Peyer's patch (tissue), 4 donors: ENCODE measurements at places on chromosomes 4 and X. TPM values are rescaled to one million over a fixed set of nuclear protein-coding genes. Genes with fewer than 3 reads are reported as not detected.
A peak's percentile ranks its signal among the peaks of the same experiment; 100 is the strongest.

DNA sequence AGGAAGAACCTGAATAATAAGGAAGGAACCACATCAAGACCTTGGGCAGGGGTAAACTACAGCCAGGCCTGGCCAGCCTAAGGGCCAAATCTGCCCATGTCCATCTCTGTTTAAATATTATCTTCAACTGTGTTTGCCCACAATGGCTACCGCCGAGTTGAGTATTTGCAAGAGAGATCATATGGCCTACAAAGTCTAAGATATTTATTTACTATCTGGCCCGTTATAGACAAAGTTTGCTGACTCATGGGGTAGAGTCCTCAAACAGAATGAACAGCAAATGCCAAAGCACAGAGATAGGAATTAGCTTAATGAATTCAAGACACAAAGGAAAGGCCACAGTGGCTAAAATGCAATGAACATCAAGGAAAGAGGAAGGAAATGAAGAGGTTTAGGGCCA, 44.8 kb downstream of the RPS6KA3 start:
- DNase-seq = no peak

DNA sequence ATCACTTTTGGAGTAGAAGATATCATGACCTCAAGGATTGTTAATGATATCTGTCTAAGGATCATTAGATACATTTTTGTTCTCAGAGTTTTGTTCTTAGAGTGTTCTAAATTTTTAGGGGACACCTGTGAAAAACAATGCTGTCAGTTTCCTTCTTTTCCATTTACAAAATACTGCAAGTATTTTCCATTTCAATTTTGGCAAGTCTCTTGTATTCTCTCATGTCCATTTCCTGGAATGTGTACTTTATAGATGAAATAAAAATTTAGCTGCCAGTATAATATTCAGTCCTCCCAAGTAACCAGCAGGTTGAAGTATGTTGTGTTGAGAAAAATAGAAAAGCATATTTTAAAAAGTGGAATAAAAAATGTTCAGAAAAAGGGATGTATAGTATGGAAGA, 117.9 kb upstream of the HPGD start:
- no peak for DNase-seq

DNA sequence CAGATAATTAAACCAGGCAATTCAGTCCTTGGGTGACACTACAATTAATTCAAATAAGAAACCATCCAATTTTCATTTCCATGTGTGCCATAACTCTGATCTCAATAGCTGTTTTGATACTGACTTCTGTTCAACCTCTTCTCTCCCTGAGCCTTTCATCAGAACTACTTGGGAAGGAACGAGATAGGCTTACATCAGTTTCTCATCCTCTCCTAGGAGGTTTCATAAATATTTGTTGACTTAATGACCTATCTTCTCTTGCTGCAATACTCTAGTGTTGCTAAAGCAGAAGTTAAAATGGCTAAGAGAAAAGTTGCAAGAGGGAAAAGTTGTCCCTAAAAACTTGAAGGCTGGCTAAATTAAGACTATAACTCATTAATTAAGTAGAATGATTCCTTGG, 41.8 kb downstream of the PRKG2 start:
- DNase-seq = no peak

- no peak for DNase-seq
Measured at GRCh38 chr4:25892796-25893195, 21.2 kb upstream of the SMIM20 start.

NHS gene
- total RNA-seq = 2.0 TPM

DNA sequence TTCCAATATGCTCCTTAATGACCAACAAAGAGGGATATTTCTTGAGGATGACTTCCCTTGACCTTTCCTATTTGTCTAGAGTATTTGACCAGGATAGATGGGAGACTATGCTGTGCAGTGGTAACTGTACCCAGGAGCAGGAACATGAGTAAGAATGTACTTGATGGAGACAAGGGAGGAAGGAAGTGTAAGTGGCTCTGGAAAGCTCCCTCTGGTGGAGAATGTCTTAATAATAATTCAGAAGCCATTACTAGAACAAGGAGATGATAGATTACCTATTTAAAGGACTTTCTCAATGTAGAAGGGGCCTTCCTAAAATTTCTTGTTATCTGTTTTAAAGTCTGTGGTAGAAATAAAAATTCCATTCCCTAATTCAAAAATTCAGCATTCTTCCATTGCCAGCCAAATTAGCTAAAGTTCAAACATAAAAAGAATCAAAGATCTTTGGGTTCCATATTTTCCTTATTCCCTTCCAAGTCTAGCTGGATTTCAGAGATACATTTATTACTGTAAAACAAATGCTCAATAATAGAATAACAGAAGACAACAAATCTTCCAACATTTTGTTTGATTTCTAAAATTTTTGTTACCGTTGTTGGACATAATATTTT, 83.8 kb downstream of the GRID2 start:
- no peak for DNase-seq

GRCh38 chr4:125849869-125850268, 535.1 kb downstream of the FAT4 start:
- DNase-seq = no peak

- DNase-seq = no peak
Measured at GRCh38 chr4:67746797-67747495, 7.2 kb downstream of the GNRHR start.

- DNase-seq = peak; percentile 46
Measured at GRCh38 chrX:13938051-13938828, 91.5 kb downstream of the GEMIN8 start.

DNA sequence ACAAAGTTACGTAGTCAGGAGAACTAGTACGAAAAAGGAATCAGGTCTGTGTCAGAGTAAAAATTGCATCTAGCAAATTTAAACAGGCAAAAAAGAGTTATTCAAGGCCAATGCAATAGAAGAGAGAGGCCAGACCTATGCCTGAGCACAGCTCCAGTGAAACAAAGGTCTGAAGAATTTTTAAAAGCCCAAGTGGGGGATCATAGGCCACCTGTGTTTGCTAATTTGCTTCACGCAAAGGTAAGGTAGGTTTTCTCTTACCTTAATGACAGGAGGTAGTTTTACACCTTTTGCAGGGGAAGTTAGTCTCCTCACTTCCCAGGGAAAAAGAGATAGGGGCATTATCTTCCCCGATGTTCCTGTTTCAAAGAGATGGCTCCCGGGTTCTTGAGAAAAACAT, 448.6 kb upstream of the TECRL start:
- DNase-seq = no peak

GRCh38 chr4:185592845-185593488, 57.7 kb upstream of the PDLIM3 start:
- no peak for DNase-seq

DNA sequence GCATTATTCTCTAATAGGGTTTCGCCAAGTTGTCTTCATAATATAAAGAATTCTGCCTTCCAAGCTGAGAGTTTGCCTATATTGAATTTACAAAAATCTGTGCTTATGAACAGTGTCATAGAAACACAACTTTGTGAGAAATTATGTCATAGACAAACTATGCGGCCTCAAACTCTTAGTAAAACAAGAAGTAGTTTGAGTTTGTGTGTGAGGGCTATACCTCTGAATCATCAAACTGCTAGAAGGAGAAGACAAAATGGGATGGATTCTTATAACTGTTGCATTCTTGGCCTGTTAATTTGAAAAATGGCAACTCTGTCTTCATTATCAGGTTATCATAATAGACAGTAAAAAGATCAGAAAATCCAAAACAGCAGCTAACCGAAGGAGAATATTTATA, 46.1 kb upstream of the NAP1L5 start:
- no peak for DNase-seq

DNA sequence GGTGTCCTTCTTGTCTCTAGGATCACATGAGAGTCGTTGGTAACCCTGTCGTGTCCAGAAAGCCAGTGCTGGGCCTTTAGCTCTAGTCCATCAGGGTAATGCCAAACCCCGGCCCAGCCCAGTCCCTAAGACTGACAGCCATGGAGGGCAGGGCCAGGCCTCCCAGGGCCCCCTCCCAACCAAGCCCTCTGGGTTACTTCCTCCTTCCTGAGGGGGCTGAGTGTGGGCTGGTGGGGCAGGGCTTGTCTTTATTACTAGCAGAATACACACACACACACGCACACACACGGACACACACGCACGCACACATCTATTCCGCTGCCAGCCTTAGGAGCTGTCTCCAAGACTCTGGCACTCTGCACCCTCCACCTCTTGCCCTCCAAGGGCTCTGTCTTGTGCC, 35.6 kb upstream of the CDKN2AIP start:
- DNase-seq = peak; percentile 67

GPAT3 gene
- 86.0 TPM for total RNA-seq

AKAP14 gene
- total RNA-seq = not detected

- DNase-seq = no peak
Measured at GRCh38 chrX:71543316-71543715, 10.4 kb downstream of the OGT start.

PRSS12 gene
- 71.0 TPM for total RNA-seq

DNA sequence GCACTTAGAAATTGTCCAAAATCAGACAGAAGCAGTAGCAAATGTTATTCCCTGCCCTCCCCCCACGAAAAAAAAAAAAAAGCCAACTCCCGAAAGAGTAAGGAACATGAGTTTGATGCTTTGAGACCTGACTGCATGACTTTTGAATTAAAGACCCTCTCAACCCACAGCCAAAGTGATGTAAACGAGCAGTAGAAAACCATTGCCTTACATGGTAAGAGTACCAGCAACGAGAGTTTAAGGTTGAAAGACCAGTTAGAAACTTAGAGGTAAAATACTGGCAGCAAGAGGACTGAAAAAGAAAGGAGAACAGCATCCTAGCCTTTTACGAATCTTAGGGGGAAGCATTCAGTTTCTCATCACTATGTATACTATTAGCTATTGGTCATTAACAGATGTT, 10.0 kb upstream of the ANXA10 start:
- no peak for DNase-seq

CCNG2 gene
- total RNA-seq = 19.8 TPM

ERAS gene
- total RNA-seq = not detected

- DNase-seq = no peak
Measured at GRCh38 chr4:123819362-123820035, 422.9 kb downstream of the SPRY1 start.

WDFY3 gene
- total RNA-seq = 31.7 TPM

PDGFC gene
- 16.1 TPM for total RNA-seq

DNA sequence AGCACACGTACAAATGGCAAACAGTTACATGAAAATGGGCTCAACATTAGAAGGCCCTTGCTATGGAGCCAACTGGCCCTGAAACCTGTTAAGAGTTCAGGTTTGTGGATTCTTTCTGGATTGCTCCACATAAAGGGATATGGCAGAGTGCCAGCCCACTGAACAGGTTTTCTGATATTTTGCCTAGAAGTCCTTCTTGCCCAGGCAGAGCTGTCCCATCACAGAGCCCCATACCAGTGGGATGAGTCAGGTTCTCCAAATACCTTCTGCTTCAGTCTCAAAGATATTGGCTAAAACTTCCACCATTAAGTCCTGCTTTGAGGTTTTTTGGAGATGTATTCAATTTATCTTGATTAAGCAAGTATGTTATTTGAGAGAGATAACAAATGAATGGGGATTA, 146.8 kb upstream of the IL1RAPL2 start:
- no peak for DNase-seq

DNA sequence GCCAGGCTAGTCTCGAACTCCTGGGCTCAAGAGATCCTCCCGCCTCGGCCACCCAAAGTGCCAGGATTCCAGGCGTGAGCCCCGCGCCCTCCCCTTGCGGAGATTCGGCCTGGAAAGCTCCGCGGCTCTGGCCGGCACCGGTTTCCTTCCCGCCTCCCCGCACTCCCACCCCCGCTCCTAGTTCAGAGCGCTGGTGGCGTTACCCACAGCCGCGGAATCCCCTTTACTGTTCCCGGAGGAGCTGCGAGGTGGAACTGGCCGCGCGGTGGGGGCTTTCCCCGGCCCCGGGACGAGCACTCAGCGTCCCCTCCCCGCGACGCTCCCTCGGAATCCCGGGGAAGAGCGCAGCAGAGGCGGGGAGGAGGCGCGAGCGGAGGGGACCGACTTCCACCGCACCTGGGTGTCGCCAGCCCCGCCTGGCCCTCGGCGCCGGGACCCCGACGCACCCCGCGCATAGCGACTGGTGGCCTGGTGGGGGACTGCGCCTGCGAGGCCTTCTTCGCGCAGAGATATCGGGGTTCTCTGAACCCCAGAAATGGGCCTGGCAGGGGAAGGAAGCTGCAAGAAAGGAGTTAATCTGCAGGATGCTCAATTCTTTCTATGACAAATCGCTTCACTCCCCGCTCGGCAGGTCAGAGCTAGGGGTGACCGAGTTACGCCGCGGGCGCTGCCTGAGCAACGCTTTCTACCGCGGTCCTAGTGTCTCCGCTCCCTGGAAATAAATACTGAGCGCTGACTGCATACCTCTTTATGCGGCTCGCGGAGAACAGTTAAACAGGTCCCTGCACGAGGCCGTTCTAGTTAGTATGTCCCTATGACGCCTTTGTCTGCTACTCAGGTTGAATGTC, 14.6 kb upstream of the SLC25A4 start:
- DNase-seq = no peak

GRCh38 chr4:7362862-7363430, 71.8 kb downstream of the PSAPL1 start:
- no peak for DNase-seq

CXCR3 gene
- total RNA-seq = 9.2 TPM

DNA sequence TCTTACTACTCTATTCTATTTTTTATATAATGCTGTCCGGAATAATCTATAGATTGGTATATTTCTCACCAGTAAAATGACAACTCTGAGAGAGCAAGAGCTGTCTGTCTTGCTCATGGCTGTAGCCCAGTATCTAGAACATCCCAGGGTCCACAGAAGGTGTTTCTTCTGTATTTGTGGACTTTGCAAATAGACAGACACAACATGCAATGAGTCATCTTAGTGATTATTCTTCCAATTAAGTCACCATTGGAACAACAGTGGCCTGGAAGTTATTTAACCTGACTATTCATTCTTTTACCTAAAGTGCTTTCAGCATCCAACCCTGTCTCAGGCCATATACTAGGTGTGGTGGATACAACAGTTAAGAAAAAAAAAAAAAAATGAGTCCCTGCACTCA, 179.5 kb downstream of the PPARGC1A start:
- DNase-seq = no peak
